ENCODE measurements at places on chromosomes 1 and 21. TPM values are rescaled to one million over a fixed set of nuclear protein-coding genes. Genes with fewer than 3 reads are reported as not detected.

PRKAA2 gene
- polyA plus RNA-seq: 14.8 TPM

LEFTY1 gene
- 3.0 TPM for polyA plus RNA-seq

ATP1B1 gene
- 530 TPM for polyA plus RNA-seq

CENPF gene
- polyA plus RNA-seq: 119 TPM

AKR7A3 gene
- polyA plus RNA-seq: 0.96 TPM

LCE1C gene
- not detected for polyA plus RNA-seq

IRF6 gene
- polyA plus RNA-seq: 17.3 TPM

NBPF6 gene
- not detected for polyA plus RNA-seq

RNU1-1 gene
- not detected for polyA plus RNA-seq

GSTM1 gene
- polyA plus RNA-seq: 3.2 TPM

SLAMF9 gene
- polyA plus RNA-seq: not detected

GSTM2 gene
- 219 TPM for polyA plus RNA-seq

AUNIP gene
- 4.0 TPM for polyA plus RNA-seq

FCRL5 gene
- polyA plus RNA-seq: 0.04 TPM

S100A9 gene
- polyA plus RNA-seq: 16.1 TPM

FOXD3 gene
- polyA plus RNA-seq: not detected

CASQ2 gene
- polyA plus RNA-seq: 0.51 TPM

OR6N1 gene
- not detected for polyA plus RNA-seq

MSH4 gene
- 0.22 TPM for polyA plus RNA-seq

BRDT gene
- 0.17 TPM for polyA plus RNA-seq

SRGAP2C gene
- 18.4 TPM for polyA plus RNA-seq

GNB1 gene
- 288 TPM for polyA plus RNA-seq

WDR64 gene
- polyA plus RNA-seq: 0.42 TPM

CDCP2 gene
- polyA plus RNA-seq: not detected

PLA2G2D gene
- 0.06 TPM for polyA plus RNA-seq

BSND gene
- polyA plus RNA-seq: 5.9 TPM

TMIGD3 gene
- 1.8 TPM for polyA plus RNA-seq

TMEM240 gene
- 3.2 TPM for polyA plus RNA-seq

SMCP gene
- polyA plus RNA-seq: not detected

RAB3B gene
- 5.1 TPM for polyA plus RNA-seq

RHEX gene
- polyA plus RNA-seq: 1.6 TPM

CAMTA1 gene
- 82.3 TPM for polyA plus RNA-seq

MAPKAPK2 gene
- 66.5 TPM for polyA plus RNA-seq

TOMM20 gene
- 213 TPM for polyA plus RNA-seq

LCE2B gene
- not detected for polyA plus RNA-seq

LYPLAL1 gene
- 60.5 TPM for polyA plus RNA-seq

TLR5 gene
- 5.8 TPM for polyA plus RNA-seq

LCE6A gene
- polyA plus RNA-seq: not detected

KRTAP25-1 gene
- polyA plus RNA-seq: not detected

PHF13 gene
- polyA plus RNA-seq: 23.6 TPM

Data from right renal cortex interstitium (tissue), 3 donors.